Activated CD4-positive, alpha-beta T cell treated with anti-CD3 and anti-CD28 coated beads, Interleukin-2, amount 50 U/mL, for 48 hours (primary cell): ENCODE measurements at places on chromosomes 2 and 18.
A peak's percentile ranks its signal among the peaks of the same experiment; 100 is the strongest.

- no peak for DNase-seq
These were observed 245.5 kb downstream of the FHOD3 start for GRCh38 chr18:36543030-36543429.

DNA sequence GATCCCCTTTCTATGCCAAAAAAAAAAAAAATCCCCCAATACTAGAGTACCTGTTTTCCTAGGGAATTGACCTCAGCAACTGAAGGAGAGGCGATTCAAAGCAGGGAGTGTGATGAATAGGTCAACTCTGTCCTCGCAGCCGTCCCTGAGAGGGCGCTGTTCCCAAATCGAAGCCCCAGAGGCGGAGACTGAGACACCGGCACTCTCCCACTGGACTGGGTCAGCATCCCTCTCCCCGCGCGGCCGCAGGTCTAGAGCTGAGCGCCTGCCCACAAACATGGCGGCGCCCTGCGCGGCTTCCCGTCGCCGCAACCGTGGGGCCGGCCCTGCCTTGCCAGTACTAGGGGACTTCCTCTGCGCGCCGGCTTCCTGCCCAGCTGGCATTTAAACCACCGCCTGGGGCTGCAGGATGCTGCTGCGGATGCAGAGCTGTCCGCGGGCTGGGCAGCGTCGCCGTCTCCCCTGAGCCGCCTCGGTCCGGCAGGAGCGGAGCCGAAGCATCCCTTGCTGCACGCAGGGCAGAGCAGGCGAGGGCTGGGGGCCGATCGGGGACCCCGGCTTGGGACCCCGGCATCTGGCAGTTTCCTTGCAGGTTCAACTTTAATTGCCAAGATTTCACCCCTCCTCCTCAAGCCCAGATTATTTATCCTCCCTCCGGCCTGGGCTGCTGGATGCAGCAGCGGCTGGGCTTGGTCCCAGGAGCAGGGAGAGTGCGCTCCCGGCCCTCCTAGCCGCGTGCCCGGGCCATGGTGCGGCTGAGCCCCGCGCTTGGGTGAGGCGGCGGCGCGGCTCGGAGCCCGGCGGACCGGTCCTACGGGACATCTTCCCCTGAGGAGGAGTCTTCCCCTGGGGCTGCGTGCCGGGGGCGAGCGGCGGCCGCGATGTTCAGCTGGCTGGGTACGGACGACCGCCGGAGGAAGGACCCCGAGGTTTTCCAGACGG lies at the start of gene EHD3:
EHD3 (plus strand) TSS at position 412 of the 942 bp plus-strand sequence; CDS start at position 882, 470 bp downstream.
- peak; percentile 80 for DNase-seq

DNA sequence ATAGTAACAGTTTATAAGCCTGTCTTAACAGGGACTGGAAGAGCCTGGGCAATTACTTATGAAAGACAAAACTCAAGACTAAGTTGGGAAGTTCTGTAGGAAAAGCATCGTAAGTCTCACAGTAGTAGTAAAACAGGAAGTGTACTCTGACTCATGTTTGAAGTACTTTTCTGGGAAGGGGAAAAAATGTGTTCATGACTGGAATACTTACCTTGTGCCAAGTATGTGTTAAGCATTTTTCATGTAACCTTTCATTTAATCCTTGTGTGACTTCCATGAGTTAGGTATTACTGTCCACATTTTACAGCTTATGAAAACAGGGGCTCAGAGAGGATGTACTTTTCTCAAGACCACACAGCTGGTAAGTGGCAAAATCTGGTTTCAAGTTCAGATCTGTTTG lies 13.7 kb upstream of the SKOR2 start:
- DNase-seq, result no peak

DNA sequence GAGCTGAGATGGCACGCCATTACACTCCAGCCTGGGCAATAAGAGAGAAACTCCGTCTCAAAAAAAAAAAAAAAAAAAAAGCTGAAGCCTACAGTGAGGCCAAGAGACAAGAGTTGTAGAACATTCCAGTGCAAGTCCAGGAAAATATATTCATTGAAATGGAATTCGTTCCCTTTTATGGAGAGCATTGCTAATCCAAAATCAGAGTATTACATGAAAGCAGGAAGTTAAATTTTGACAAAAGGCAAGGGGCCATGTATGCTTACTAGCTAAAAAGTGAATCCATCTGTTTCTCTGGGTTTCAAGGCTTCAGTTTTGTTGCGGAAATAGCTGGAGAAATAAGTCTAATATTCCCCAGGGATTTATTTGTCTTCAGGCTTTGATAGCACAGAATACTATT lies 471.7 kb downstream of the THSD7B start:
- no peak for DNase-seq

DNA sequence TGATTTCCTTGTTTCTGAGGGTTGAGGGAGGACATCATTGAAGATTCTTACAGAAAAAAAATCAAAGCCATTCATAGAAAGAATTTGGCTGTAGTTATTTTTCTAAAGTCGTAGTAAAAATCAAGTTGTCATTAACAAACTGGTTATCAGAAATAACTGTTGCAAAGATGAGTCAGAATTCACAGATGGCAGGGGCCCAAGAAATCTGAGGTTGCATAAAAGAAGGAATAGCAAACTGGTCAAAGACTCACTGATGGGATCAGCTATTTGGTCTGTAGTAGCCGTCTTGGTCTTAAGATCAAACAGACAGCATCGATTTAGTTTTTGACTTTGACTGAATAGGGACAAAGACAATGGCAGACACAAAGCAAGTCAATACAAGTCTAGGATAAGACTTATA lies 334.3 kb downstream of the FIGN start:
- DNase-seq, result no peak

DNA sequence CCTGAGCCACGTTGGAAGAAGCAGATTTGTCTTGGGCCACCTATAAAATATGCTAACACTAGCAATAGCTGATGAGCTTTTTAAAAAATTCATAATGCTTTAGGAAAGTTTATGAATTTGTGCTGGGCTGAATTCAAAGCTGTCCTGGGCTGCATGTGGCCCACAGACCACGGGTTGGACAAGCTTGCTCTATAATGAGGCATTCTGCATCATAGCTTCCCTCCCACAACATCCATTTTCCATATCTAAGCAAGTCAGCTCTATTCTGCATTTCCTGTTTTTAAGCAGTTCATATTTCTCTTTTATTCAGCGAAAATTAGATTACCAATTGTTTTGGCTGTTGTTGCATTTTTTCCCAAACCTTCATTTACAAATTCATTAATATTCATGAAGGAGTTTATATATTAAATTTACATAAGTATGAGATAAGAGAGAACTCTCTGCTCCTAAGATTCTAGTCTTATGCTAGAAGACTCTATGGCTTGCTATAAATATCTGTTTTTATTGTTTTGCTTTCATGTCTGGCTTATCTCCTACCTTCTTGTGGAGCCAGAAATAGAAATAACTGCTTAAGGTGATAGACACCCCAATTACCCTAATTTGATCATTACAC lies 114.5 kb upstream of the HNRNPA3 start:
- DNase-seq, result no peak

DNA sequence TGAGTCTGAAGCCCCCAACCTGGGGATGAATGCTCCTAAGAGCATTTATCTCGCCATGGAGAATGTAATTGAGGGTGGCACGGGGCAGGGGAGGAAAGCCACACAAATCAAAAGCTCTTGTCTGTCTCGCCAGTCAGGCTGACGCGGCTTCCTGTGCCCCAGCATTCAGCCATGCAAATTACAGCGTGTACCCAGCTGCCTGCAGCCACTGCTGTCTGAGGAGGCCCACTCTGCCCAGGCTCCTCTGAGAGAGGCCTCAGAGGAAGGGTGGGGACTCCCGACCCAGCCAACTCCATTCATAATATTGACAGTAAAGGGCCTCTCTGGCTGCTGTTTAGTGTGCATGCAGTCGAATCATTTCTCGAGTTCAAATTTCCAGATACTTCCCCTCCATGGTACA lies 22.0 kb downstream of the SMAD7 start:
- DNase-seq, result peak; percentile 75

GRCh38 chr2:74555610-74556103 lies 1.1 kb downstream of the DOK1 start:
- no peak for DNase-seq

GRCh38 chr2:24875272-24875671 lies 44.8 kb downstream of the ADCY3 start:
- no peak for DNase-seq

- DNase-seq, result peak; percentile 95
These were observed 157.8 kb upstream of the SLC1A4 start for GRCh38 chr2:64831134-64831976.

DNA sequence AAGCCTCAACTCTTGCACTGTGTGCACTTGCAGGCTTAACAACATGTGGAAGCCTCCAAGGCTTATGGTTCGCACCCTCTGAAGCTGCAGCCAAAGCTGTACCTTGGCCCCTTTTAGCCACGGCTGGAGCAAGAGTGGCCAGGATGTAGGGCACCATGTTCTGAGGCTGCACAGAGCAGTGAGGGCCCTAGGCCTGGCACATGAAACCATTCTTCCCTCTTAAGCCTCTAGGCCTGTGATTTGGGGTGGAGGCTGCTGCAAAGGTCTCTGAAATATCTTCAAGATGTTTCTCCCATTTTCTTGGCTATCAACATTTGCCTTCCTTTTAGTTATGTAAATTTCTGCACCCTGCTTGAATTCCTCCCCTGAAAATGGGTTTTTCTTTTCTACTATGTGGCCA lies 161.9 kb upstream of the SPATS2L start:
- DNase-seq, result no peak

- no peak for DNase-seq
These were observed 22.9 kb downstream of the ACVR1 start for GRCh38 chr2:157853211-157853610.
